ENCODE measurements at places on chromosomes 11 and 22. TPM values are rescaled to one million over a fixed set of nuclear protein-coding genes. Genes with fewer than 3 reads are reported as not detected.

The LRRN4CL gene
- total RNA-seq, result 0.51 TPM

The IGLL1 gene
- total RNA-seq, result not detected

The POU2F3 gene
- 0.13 TPM for total RNA-seq

The MS4A6A gene
- total RNA-seq, result 0.63 TPM

The DDTL gene
- 5.2 TPM for total RNA-seq

The OR52H1 gene
- total RNA-seq, result 0.13 TPM

The KCNE3 gene
- 0.51 TPM for total RNA-seq

The SCGB2A2 gene
- total RNA-seq, result not detected

The HEPHL1 gene
- total RNA-seq, result not detected

The CRACR2B gene
- total RNA-seq, result 12.1 TPM
